MM.1S (cell line): ENCODE measurements at places on chromosomes 1 and 21.

DNA sequence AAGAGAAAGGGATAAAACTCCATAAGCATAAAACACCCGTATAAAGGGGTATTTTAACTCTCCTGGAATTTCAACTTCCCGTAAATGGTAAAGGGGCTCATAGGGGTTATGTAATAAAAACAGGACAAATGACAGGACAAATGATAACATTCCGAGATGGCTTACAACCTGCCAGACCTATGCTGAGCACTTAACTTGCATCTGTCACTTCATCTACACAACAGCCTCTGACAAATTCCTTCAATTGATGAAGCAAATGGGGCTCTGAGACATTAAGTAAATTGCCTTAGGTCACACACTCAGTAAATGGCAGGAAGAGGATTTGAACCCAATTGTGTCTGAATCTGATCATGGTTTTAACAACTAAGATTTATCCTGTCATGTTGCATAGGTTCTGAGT is 327.6 kb upstream of the SNX7 start:
- DNase-seq = no peak

GRCh38 chr1:55252942-55253589 is 37.9 kb upstream of the USP24 start:
- DNase-seq = no peak

GRCh38 chr1:37621326-37621870 is 13.3 kb downstream of the RSPO1 start:
- DNase-seq = no peak

GRCh38 chr1:116666187-116667077 is 1.1 kb downstream of the IGSF3 start:
- DNase-seq = no peak

- peak; percentile 94 for DNase-seq
Measured at GRCh38 chr1:212635141-212635631, 26.6 kb downstream of the ATF3 start.

DNA sequence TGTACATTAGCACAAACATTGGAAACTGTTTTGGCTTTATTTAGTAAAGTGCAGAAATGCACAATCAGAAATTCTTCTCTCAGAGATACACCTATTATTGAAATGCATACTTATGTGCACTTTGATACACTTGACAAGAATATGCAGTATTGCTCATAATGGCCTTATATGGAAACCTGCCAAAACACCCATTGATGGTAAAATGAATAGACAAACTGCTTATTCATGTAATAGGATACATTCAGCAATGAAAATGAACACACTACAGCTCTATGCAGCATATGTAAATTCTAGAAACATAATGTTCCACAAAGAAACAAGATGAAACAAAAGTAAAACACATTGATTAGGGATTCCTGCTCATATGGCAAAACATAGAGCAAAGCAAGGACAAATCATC is 223.9 kb downstream of the S1PR1 start:
- no peak for DNase-seq

GRCh38 chr1:35836734-35837133 is 28.9 kb downstream of the AGO4 start:
- DNase-seq = no peak

DNA sequence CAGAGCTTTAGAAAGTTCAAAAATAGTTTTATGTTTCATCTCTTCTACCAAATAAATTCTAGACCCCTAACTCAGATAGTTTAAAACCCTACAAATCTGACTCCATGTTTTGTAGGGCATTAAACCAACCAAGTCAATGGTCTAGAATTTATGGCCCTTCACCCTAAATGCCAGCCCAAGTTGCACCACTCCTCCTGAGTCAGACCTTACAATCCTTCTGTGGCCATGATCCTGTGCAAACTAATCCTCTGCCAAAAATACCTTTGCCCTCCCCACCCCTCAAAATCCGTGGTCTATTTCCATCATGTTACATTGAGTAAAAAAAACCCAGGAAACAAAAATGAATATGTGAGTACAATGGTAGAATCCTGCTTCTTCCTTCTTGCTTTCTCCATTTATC is 179.3 kb downstream of the NR5A2 start:
- DNase-seq = no peak

DNA sequence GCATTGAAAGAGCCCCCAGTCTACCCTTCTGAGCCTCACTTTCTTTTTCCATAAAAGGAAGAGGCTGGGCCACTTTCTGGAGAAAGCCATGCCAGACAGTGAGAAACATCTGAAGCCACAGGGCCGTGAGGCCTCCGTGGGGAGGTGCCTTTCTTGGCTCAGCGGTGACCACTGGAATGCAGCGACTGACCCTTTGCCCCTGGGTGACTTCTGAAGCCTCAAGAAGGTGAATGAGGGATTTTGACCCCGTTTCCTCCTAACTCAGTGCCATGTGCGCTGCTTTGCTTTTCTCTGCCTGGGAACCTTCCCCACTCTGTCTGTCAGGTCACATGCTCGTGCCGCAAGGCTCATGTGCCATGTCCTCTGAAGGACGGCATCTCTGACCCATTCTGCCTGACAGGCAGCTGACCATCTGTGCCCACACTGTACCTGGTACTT is 44.7 kb upstream of the A3GALT2 start:
- no peak for DNase-seq

GRCh38 chr1:23177438-23178380 is 9.1 kb upstream of the LUZP1 start:
- DNase-seq = peak; percentile 28

GRCh38 chr1:208183977-208184911 is 59.9 kb downstream of the PLXNA2 start:
- no peak for DNase-seq

DNA sequence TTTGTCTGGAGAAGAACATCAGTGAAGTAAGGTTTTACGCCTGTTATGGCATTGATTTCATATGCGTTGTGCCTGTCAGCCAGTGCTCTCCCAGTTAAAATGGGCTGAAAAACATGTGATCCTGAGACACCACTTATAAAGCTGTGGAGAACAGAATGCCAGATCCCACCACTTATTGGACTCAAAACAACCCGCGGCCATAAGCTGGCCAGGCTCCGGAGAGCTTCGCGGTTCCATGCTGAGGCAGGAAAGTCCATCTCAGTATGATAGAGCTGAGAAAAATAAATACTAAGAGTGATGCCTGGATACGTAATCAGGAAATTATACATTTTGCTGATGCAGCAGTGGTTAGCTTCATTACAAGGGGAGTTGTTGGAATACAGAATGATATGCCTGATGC is 5.1 kb downstream of the APOBEC4 start:
- DNase-seq = no peak

- DNase-seq = peak; percentile 91
Measured at GRCh38 chr21:16579538-16579937, 849.8 kb downstream of the USP25 start.

DNA sequence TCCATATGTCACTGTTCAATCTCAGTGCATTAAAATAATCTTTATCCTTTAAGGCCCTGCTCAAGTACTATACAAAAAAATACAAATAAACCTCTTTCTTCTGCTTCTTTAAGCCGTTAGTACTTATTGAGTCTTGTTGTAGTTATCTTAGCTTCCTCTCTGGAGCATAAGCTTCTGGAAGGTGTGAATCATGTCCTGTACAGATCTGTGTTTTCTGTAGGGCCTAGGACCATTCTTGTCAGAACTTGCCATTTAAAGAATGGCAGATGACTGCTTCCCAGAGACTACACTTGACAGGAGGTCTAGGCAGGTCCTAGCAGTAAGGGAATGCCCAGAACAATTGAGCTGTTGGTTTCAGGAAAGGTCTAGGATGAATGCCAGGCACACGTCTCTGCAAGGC is 12.9 kb downstream of the NEK7 start:
- no peak for DNase-seq

DNA sequence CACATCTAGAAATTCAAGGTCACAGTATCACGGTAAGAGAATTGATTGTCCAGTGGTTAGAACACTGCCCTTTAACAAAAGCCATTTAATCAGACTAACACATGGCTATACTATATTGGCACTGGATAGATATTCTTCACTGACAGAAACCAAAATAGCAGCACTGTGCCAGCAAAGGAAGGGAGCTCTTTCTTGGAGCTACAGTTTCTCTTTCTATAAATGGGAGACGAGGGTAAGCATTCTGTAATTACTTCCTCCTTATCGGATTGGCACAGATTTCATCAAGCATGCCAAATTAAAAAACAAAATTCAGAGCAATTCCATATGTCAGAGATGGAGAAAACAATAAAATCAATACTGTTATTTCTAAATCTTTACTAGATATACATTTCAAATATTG is 115.7 kb upstream of the CACYBP start:
- DNase-seq = no peak

DNA sequence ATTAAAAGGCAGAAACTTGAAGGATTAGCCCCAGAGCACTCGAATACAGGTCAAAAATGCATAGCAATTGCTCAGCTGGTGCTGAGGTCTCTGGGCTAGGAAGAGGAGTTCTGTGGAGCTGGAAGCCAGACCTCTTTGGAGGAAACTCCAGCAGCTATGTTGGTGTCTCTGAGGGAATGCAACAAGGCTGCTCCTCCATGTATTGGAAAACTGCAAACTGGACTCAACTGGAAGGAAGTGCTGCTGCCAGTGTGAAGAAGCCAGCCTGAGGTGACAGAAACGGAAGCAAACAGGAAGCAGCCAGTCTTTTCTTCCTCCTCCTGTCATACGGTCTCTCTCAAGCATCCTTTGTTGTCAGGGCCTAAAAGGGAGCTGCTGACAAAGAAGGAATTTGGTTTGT is 233.4 kb upstream of the FGGY start:
- no peak for DNase-seq

DNA sequence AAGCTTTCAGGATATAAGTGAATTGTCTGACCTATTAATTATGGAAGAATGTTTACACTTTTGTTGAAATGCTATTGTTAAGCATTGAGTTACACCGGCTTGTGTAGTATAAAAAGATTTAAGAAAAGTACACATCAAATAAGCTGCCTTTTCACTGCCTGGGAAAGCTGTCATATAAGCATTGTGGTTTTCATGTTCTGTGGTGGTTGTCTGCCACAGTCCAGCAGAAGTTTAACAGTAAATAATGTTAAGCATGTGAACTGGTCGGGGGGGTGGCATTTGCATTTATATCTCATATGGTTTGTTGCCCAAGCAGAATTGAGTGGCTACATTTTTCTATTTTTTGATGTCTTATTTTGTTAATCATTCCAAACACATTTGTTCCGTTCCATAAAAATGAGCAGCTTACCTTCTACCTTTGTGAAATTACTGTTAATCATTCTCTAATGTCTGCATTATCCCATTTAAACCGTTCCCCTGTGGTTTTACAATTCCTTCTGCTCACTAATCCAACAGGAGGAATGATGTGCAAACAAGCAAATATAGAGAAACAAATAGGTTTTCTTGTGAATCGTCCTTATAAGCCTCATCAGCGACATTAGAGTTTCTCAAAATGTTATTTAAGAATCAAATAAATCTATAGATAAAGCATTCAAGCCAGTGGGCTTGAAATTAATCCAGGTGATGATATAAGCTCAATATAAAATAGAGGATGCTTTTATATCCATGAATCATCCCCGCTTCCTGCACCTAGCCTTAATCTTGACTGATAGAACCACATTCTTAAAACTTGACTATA is 160.8 kb upstream of the SAMSN1 start:
- DNase-seq = no peak

- DNase-seq = no peak
Measured at GRCh38 chr1:8155528-8156186, 129.5 kb upstream of the ERRFI1 start.

DNA sequence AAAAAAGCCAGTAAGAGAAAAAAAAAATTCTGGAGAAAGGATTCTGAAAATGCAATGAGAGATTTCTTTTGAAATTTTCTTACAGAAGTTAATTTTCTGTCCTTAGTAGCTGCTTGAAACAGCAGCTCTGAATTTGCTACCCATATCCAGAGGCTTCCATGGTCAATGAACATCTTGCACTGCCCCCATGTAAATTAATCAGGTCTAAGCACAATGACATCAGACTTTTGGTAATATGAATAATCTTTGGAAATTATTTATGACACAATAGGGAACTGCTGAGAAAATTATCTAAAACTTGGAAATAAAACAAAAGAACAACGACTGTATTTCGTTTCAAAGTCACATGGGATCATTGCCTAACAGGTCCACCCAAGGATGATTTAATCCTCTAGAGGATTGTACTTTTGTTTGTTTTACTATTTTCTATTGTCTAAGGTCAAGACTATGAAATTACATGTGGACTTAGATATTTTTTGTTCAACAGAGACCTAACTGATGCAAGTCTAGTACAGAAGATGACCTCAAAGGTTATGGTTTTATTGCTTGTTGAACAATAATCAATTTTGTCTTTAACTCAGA is 312.1 kb downstream of the BACH1 start:
- no peak for DNase-seq

GRCh38 chr1:25971066-25971810 is 26.6 kb downstream of the PAFAH2 start:
- DNase-seq = no peak

DNA sequence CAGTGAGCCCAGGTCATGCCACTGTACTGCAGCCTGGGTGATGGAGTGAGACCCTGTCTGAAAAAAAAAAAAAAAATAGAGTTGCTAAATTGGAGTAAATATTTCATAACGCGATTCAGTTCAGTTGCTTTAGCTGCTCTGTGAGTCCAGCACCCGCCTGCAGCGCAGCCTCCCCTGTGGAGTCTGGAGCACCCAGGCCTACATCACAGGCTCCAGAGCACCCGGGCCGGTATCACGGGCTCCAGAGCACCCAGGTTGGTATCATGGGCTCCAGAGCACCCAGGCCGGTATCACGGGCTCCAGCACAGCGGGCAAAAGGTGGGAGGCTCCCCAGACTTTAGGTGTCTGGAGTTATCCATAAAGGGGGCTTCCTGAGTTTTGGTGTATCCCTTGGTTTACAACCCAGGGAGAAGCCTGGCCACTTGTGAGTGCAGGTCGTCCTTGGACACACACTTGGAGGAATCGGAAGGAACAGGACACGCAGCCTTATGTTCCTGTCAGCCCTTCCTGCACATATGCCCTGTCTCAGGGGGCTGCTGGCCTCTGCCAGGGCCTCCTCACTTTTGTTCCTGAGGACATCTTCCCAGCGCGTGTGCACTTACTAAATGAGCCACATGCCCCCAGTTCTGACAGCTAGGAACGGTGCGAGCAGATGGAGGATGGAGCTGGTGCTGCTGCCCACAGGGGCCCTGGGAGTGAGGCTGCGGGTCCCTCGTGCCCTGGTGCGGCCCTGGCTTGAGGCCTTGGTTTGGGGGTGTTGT is 25.1 kb downstream of the SKI start:
- no peak for DNase-seq

GRCh38 chr1:93633313-93633712 is 48.3 kb downstream of the BCAR3 start:
- no peak for DNase-seq

GRCh38 chr1:43914576-43915525 is 18.8 kb upstream of the ARTN start:
- DNase-seq = no peak

DNA sequence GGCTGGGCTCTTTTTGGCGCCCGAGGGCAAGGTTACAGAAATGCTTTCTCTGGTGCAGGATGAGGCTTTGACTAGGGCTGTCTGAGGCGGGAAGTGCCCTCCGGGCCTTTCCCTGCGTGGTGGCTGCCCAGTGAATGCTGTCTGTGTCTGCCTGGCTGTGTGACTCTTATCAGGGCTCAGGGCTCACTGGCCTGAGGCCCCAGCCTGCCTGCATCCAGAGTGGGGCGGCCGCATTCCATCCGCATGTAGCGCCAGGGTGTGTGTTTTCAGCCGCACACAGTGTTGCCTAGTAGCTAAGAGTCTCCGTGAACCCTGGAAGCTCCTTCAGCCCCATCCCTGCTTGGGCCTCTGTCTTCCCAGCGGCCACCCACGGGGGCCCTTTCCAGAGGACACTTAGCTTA is 59.1 kb downstream of the FAAP20 start:
- no peak for DNase-seq
